ENCODE measurements at places on chromosomes 7 and 10. TPM values are rescaled to one million over a fixed set of nuclear protein-coding genes. Genes with fewer than 3 reads are reported as not detected.

The C10orf67 gene
- total RNA-seq: not detected

GRCh38 chr10:26621889-26622711 lies 75.4 kb upstream of the PDSS1 start:
- H3K4me1 ChIP-seq: peaks cover 12% of the 10 kb centered on the region
- H3K4me3 ChIP-seq: peak overlapping the region; percentile 53
- H3K27me3 ChIP-seq: no peaks in the 10 kb centered on the region

GRCh38 chr7:36564489-36564888 lies 159.8 kb downstream of the AOAH start:
- no peak overlapping the region for H3K27ac ChIP-seq
- H3K27me3 ChIP-seq: peaks cover 12% of the 10 kb centered on the region
- no peak for DNase-seq
- no peaks in the 10 kb centered on the region for H3K4me1 ChIP-seq

The DNAJC30 gene
- total RNA-seq: 8.5 TPM

The CARD11 gene
- 0.57 TPM for total RNA-seq

The SUV39H2 gene
- total RNA-seq: 26.6 TPM

DNA sequence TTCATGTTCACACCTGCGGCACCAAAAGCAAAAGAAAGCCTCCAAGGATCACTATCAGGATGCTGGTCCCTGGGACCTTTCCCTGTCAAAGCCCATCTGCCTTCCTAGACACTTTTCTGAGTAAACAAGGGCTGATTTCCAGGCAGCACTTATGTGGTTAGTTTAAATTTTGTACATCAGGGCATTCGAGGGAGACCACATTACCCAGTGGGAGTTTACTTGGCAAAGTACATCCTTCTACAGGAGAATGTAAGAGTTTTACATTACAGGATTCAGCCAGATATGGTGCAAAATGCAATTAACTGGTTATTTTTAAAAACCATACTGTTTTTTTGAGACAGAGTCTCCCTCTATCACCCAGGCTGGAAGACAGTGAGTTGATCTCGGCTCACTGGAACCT lies 132.1 kb downstream of the CSTF2T start:
- H3K27me3 ChIP-seq: peaks cover 11% of the 10 kb centered on the region
- no peaks in the 10 kb centered on the region for H3K4me1 ChIP-seq
- H3K4me3 ChIP-seq: no peak overlapping the region
- no peak overlapping the region for H3K27ac ChIP-seq
- no peaks in the 10 kb centered on the region for H3K36me3 ChIP-seq
- no peak for DNase-seq

DNA sequence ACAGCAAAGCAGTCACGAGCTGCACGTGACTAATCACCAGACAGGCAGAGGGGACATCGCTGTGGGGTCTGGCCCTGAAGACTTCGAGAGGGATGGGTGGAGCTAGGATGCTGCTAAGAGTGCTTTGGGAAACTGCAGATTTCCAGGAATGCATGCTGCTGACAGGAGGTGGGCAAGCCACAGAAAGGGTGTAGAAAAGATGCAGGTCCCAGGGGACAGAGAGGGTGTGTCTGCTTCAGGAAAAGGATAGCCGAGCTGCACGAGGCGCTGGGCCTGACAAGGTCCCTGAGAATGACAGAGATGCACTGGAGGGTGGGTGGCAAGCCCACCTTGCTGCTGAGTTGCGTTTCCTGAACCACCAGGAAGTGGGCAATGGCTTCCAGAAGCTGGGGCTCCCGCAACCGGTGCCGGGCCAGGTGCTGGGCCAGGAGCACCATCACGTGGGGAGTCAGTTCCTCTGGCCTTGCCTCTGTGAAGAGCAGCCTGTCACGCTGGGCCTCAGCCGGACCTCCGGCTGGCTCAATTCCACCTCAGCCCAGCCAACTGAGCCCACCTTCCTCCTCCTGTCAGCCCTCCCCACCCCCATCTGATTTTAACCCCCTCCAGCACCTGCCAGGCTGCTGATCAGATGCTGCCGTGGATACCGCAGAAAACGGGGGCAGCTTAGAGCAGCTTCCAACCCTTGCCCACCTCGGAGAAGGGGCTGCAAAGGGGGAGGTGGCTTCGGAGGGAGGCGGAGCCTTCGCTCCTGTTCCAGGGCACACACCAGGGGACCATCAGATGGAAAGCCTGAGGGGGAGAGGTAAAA lies 2.2 kb downstream of the FASTK start:
- H3K36me3 ChIP-seq: peaks cover 16% of the 10 kb centered on the region
- peak overlapping the region; percentile 94 for H3K27ac ChIP-seq

DNA sequence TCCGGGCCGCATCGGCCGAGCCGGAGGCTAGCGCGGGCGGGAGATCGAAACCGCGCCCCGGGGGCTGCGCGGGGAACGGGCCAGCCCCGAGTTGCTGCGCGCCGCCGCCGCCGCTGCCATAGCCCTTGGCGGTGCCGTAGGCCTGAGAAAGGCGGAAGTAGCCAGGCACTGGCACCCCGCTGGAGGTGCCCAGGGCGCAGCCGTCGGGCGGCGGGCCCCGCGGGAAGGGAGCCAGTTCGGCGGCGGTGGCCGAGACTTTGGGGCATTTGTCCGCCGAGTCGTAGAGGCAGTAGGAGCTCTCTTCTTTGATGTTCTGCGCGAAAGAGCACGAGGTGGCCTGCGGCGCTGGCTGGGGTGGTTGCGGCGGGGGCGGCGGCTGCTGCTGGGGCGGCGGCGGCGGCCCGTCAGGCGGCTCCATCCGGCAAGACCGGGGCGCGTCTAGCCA lies 587 bp downstream of the HOXA10 start:
- H3K27me3 ChIP-seq: no peaks in the 10 kb centered on the region
- no peak for DNase-seq
- H3K4me3 ChIP-seq: peak overlapping the region; percentile 66
- H3K36me3 ChIP-seq: no peaks in the 10 kb centered on the region
- peaks cover 29% of the 10 kb centered on the region for H3K4me1 ChIP-seq
- peak overlapping the region; percentile 91 for H3K27ac ChIP-seq

The SLIT1 gene
- total RNA-seq: 0.42 TPM
